ENCODE measurements at places on chromosomes 3 and 15.

DNA sequence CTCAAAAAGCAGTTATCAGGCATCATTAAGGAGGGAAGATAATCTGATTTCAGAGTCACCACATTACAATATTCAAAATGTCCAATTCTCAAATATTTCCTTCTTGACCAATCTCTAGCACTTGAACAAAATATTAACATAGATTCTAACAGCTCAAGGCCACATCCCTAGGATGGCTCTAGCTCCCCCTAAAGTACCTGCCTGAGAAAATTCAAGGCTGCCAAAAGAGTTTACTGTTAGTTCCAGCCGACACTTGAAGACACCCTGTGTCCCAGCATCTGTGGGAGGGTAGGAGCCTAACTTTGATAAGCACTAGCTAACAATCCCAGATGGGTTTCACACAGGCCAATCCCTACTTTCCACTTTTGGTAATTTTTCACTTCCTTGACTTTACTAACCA is 10.4 kb downstream of the NSMCE3 start:
- DNase-seq = no peak

DNA sequence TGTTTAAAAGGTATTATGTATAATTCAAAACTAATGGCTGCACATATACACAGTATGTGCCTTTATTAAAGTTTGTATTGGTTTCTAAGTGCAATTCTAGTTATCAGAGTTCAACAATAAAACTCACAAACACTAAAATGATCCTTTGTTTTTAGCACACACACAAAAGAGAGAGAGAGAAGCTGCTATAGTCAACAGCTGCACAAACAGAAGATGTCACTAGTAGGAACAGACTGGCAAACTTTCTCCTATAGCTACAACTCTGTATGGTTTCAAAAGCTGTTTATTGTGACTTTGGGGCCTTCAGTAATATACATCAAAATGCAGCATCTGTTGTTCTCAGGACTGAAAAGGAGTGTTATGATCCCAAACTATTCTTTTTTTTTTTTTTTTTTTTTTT is 6.1 kb downstream of the SECISBP2L start:
- no peak for DNase-seq

GRCh38 chr15:93929375-93930094 is 301.8 kb upstream of the MCTP2 start:
- no peak for DNase-seq

DNA sequence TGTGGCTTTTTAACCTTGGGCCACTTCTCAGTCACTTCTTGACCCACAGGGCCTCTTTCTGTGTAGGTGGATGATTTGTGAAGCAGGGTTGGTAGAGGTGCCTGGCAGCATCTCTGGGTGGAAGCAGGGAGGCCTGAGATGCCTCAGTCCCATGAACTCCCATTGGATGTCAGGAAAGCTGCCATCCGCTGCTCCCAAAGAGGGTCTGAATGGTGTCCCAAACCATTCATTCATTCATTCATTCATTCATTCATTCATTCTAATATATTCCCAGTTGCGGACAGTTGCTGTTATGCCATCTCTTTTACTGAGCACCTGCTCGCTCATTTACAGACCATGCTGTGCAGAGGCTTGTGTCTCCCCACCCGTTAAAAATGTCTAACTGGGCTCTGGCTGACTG is 98.7 kb downstream of the CHDH start:
- DNase-seq = no peak

DNA sequence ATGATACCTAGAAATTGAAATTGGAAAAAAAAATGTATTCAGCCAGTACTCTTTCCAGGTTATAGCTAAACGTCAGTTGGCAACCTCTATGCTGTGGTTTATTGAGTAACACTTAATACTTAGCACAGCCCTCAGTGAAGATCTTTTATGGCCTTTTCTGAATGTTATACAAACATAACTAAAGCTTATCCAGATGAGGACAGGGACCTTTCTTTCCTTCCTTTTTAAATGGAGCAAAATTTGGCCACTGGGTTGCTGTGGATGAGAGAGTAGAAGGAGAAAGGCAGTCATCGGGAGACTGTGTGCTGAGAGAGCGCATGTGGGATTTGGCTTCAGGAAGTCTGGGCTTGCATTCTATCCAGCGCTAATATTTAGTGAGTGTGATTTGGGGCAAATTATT is 36.1 kb downstream of the IGF1R start:
- DNase-seq = no peak

GRCh38 chr3:118977671-118978392 is 56.8 kb downstream of the IGSF11 start:
- no peak for DNase-seq

- DNase-seq = no peak
These were observed 22.8 kb upstream of the TRIM59 start for GRCh38 chr3:160472344-160472743.

GRCh38 chr3:31170932-31171670 is 276.6 kb upstream of the GADL1 start:
- DNase-seq = no peak

DNA sequence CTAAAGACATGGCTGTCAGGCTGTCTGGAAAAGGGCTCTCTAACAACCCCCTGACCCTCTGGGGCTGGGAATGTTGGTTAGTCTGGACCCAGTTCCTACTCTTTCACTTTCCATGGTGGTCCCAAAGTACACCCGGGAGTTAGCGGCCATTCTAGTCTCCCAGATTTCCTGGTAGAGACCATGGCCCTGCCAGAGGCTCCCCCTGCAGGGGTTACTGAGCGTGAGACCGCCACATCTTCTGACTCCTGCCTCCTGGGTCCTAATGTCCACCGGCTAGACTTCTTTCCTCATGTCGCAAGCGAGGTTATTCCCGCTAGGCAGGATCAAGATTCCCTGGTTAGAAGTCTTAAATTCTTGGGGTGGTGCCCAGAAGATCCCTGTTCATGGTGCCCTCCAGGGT is 540.0 kb upstream of the ROBO1 start:
- no peak for DNase-seq

- no peak for DNase-seq
These were observed 300.1 kb upstream of the PROK2 start for GRCh38 chr3:72085036-72085435.

DNA sequence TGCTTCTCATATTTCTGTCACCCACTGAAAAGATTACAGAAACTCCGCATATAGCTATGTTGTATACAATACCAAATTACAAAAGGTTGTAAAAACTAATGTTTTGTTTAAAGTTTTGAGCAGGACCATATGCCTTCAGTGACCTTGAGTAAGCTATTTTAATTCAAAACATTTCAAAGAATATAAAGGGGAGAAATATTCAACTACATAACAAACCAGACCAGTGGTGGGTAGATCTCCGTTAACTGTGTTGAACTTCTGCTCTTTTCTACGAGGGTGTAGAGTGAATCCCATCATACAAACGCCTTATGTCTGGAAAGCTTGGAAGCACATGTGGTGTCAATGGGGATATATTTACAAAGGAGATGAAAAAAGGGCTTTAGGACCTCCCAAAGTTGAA is 68.4 kb upstream of the NR2F2 start:
- no peak for DNase-seq

DNA sequence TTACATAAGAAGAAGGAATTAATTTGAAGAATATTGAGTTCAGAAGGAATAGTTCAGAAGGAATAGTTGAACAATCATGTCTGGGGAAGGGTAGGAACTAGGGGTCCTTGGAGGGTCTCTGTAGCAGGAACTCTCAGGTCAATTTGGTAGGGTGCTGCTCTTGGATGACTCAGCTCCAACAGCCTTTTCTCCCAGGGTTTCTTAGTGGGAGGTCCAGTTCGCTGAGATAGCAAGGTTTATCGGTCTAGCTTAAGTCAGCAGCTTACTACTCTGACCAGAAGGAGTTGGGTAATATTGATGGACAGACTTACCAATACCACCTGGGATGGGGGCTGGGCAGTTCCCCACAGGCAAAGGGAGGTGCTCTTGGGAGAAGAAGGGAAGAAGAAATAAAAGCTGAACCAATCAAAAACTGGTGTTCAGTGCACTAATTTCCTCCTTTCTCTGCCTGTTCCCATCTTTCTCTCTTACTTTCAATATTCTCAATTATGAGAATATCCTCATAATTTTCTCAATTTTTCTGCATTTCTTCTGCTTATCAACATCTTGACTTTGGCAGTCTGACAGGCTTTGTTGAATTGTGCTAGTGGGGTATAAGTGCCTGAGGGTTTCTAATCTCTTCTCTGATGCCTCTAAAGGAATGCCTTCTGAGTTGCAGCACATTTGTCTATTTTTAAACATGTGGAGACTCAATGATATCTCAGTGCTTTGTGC is 14.4 kb upstream of the MITF start:
- no peak for DNase-seq

DNA sequence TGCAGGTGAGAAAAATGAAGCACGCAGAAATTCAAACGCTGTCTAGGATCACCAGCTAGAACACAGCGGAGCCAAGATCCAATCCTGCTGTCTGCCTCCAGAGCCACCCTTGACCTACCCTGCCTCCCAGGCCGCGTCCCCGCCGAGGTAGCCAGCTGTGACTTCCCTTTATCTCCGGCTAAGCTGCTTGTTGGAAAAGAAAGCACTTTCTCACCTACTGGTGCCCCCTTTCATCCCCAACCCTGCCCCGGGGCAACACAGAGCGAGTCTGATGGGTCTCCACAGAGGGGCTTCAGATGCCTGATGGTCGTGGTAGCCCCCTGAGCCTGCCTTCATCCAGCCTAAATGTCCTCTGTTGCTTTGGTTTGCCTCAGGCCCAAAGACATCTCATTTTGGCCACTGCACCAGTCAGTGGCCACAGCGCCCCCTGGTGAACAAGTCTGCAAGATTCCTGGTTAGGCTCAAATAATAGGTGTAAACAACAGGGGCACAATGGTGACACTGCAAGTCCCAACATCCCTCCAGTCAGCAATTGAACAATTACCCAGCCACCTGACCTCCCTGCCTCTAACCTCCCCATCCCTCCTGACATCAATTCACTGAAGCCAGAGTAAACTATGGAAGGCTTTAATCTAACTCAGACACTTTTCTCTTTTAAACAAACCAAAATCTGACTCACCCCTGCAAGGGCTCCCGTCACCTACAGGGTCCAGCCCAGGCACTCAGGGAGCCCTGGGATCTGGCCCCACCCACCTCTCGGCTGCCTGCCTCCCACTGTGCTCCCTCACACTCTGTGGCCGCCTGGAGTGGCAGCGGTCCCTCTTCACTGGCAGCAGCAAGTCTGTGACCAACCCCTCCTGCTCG is 27.3 kb upstream of the BCL2L10 start:
- peak; percentile 32 for DNase-seq

DNA sequence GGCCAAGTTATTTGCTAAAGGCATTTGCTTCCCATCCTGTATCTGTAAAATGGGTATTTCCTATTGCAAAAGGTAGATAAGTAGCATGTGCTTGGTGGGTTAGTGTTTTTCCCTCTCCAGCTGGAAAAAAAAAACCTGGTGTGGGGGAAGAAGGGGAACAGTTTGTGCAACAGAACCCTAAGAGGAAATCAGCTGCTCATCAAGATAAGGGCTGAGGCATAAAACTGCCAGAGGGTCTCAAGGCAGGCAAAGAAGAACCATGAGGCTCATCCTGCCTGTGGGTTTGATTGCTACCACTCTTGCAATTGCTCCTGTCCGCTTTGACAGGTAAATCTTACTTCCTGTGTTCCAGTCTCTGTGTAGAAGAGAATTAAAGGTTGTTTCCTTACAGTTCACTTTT is at the start of gene CPA3:
CPA3 (plus strand) TSS at position 248 of the 400 bp plus-strand sequence; CDS start at position 260, 12 bp downstream.
- no peak for DNase-seq

DNA sequence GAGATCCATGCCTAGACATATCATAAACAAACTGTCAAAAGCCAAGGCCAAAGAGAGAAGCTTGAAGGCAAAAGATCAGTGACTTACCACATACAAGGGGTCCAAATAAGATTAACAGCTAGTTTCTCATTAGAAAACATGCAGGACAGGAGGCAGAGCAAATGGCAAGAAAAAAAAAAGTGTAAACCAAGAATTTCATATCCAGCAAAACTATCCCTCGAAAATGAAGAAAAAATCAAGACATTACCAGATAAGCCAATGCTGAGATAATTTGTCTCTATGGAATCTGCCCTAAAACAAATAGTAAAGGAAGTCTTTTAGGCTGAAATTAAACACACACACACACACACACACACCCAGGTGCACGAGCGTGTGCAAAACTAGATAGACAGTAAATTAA is 99.6 kb upstream of the NSMCE3 start:
- no peak for DNase-seq

- no peak for DNase-seq
These were observed 65.7 kb downstream of the CMTM8 start for GRCh38 chr3:32303977-32304881.

- DNase-seq = no peak
These were observed 38.6 kb downstream of the TRIM71 start for GRCh38 chr3:32856355-32856889.

- no peak for DNase-seq
These were observed 4.0 kb upstream of the GP9 start for GRCh38 chr3:129056451-129057173.

GRCh38 chr3:131393051-131393450 is 11.5 kb downstream of the NUDT16 start:
- DNase-seq = no peak

- DNase-seq = no peak
These were observed 24.2 kb downstream of the TMEM44 start for GRCh38 chr3:194608981-194609380.

- DNase-seq = no peak
These were observed 1.1 kb downstream of the SSR3 start for GRCh38 chr3:156553705-156554356.

DNA sequence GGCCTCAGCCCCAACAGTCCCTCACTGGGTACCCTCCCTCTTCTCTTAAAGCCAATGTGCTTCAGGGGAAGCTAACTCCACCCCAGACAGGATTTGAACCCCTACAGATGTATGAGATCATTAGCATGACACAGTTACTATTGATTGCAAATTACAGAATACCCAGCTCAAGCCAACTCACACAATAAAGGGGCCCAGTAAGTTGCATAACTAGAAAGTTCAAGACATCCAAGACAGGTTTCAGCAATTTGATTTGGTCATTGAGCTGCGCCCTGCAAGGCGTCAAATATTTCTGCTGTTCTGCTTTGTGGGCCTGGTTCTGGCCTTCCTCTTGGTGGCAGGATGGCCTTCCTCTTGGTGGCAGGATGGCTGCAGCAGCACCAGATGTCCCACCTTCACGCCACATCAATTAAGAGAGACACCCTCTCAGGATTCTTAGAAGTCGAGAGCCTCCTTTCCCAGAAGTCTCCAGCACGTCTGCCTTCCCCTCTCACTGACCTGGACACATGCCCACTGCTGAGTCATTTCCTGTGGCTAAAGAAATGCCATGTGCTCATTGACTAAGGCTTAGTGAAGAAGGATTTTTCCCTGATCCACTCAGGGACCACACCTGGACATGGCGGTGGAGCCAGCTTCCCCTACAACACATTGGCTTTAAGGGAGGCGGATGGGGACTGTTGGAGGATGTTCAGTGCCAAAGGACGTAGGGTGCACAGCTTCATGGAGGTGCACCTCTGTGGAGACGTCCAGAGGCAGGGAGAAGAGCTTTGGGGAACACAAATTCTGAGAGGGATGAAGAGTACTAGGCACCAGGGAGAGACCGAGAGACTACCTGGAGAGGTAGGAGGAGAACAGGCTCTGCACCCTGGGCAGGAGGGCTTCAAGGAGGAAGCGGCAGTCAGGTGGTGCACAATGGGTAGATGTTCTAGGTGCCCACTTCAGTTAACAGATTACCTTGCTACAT is 49.1 kb downstream of the DNASE1L3 start:
- no peak for DNase-seq

- DNase-seq = no peak
These were observed 323.5 kb downstream of the UACA start for GRCh38 chr15:70439880-70440279.

GRCh38 chr3:43638594-43639447 is 17.0 kb upstream of the ANO10 start:
- DNase-seq = no peak

GRCh38 chr3:192870822-192871221 is 46.8 kb downstream of the MB21D2 start:
- DNase-seq = no peak

- DNase-seq = no peak
These were observed 72.2 kb downstream of the LEKR1 start for GRCh38 chr3:156898296-156898880.

- DNase-seq = no peak
These were observed 122.6 kb upstream of the EPHA3 start for GRCh38 chr3:88984832-88985231.
